ENCODE measurements at places on chromosomes 5 and 9.

GRCh38 chr5:147310059-147310704, 75.4 kb downstream of the STK32A start:
- peak; percentile 4 for DNase-seq

GRCh38 chr5:2282893-2283292, 400.2 kb upstream of the IRX4 start:
- DNase-seq, result no peak

DNA sequence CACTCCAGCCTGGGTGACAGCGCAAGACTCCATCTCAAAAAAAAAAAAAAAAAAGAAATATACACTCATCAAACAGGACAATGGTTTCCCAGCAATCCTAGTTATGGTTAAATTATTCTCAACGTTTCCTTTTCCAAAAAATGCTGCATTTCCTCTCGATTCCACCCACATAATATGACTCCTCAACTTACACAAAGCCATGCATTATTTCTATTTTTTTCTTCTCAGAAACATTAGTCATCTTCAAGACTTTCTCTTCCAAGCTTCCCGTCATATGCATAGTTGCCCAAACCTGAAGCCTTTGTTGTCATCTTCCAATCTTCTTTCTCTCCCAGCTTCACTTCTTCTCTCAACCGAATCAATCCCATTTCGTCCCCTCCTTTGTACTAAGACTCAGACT, 61.4 kb upstream of the RANBP6 start:
- DNase-seq, result no peak

DNA sequence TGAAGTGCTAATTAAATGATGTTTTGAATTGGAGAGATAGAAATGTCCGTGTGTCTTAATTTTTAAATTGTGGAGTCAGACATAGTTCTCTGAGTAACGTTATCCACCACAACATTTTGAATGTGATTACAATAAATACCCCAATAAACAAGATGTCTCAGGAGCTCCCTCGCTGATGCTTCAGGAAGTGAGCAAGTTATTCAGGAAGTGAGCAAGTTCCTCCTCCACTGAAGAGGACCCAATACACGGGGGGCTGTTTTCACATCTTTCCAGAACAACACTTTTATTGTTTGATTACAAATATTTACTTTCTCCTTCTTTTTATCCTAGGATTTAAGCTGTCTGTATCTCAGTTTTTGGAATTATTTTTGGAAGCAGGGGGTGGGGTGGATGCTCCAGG, 363.8 kb downstream of the LRRC70 start:
- DNase-seq, result no peak

GRCh38 chr5:10262995-10263394, 12.9 kb downstream of the CCT5 start:
- DNase-seq, result no peak

GRCh38 chr9:20048985-20049384, 260.1 kb upstream of the SLC24A2 start:
- DNase-seq, result no peak

DNA sequence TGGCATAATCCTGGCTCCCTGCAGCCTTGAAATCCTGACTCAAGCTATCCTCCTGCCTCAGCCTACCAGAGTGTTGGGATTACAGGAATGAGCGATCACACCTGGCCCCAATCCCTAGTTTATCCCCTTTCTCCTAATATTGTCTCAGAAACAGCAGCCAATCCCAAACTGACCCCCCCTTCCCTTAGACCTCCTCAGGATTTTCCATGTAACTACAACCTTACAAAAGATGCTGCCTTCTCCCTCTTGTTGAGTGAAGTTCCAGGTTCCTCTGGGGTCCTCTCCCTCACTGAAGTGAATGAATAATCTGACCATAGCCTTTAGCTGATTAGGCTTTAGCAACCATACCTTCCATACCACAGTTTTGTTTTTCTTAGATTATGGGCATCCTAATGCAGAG, 25.9 kb upstream of the MSANTD3 start:
- DNase-seq, result no peak

DNA sequence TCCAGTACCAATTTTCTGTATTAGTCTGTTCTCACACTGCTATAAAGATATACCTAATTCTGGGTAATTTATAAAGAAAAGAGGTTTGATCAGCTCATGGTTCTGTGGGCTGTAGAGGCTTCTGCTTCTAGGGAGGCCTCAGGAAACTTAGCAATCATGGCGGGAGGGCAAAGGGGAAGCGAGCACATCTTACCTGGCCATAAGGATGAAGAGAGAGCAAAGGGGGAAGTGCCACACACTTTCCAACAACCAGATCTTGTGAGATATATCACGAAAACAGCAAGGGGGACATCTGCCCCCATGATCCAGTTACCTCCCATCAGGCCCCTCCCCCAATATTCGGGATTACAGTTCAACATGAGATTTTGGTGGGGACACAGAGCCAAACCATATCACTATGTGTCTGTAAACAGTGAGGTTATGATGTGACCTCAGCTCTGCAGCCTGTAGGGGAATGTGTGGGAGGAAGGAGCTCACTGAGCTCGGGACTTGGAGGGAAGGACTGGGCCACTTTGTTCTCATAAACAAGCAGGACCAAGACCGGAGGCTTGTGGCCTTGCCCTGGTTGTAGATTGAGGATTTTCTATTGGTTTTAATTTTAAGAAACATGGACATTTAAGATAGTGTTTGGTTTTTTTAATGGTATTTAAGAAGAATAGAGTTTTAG, 85.2 kb downstream of the EHMT1 start:
- DNase-seq, result no peak

DNA sequence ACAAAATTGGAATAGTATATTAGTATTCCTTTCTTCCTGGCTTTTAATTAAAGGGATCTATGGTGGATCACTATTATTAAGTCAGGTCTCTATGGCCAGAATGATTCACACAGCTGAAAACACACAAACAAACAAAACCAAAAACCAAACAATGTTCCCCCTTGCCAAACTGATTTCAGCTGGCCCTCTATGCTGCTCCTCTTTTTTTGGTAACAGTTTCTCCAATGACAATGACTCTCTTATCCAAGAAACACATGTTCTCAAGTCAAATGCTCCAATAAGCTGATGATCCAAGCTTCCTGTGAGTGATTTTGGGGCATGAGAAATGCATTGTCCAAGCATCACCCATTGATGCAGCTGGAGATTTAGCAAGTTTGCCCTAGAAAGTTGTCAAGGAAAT, 193.4 kb upstream of the TUT7 start:
- no peak for DNase-seq
